ENCODE measurements at places on chromosomes 7 and 10. TPM values are rescaled to one million over a fixed set of nuclear protein-coding genes. Genes with fewer than 3 reads are reported as not detected.
A peak's percentile ranks its signal among the peaks of the same experiment; 100 is the strongest.

Gene GIMAP7
- polyA plus RNA-seq, result 2.2 TPM

Gene C10orf53
- polyA plus RNA-seq, result not detected

Gene XRCC2
- 1.2 TPM for polyA plus RNA-seq

Gene CPVL
- polyA plus RNA-seq, result 9.4 TPM

Gene ELFN1
- 1.2 TPM for polyA plus RNA-seq

DNA sequence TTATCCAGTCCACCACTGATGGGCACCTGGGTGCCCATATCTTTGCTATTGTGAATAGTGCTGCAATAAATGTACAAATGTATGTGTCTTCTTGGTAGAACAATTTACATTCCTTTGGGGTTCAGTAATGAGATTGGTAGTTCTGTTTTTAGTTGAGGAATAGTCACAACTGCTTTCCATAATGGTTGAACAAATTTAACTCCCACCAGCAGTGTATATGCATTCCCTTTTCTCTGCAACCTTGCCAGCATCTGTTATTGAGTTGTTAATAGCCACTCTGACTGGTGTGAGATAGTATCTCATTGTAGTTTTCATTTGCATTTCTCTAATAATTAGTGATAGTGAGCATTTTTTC lies 27.8 kb downstream of the COA1 start:
- DNase-seq, result no peak

- no peak for DNase-seq
Observed at GRCh38 chr7:82071468-82071867, 301.6 kb upstream of the HGF start.

DNA sequence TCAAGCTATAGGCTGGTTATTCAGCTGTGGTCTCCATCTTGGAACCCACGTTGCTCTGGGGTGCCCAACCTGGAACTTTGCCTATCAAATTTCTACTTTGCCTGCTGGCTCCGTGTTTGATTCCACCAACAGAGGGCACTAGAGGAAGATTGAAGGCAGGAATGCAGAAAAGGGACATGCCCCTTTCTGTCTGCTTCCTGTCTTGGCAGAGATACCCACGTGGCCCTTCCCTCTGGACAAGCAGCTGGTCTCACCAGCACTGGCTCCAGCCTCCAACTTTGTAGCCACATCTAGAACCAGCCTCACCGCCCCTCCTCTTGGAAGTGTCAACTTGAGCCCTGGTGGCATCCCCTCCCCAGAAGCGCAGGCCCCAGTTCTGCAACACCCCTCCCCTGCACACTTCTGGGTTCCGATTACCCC lies 52.1 kb upstream of the ZNF438 start:
- no peak for DNase-seq

DNA sequence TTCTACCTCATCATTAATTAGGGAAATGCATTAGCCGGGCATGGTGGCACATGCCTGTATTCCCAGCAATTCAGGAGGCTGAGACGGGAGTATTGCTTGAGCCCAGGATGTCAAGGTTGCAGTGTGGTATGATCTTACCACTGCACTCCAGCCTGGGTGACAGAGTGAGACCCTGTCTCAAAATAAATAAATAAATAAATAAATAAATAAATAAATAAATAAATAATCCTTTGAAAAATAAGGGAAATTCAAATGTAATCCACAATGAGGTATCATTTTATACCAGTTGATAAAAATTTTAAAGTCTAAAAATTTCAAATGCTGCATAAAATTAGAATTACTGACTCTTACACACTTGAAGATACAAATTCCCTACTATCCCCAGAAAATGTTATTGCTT lies 334.3 kb downstream of the ADK start:
- DNase-seq, result no peak

DNA sequence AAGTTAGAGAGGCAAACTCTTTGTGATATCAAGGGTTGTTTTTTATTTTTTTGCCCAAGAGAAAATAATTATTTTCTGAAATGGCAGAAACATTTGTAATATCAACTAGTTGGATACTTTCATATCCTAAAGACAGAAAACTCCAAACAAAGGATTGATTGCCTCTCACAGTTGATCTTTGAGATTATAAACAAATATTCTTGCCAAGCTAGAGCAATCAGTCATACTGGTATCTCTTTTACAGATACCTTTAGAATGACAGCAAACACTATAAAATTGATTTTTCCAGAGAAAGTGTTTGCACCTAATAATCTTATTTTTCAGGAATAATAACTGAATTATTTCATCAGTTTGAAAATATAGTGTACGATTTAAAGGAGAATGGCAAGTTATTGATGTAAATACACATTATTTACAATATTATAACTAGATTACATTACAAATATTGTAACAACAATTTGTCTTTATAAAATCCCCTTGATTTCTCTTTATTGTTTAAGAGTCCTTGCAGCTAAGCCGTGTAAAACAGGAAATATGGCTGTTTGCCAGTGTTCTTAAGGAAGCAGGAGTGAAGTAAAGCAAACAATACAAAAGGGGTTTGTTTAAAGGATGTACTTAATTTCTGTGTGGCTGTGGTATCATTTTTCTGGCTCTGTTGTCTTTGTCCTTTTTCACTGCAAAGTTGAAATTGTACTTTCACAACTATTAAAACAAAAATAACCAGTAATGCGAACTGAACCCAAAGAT lies 58.4 kb downstream of the MAPK8 start:
- DNase-seq, result peak; percentile 23

GRCh38 chr7:77696643-77697534 lies 630 bp downstream of the RSBN1L start:
- peak; percentile 80 for DNase-seq

- no peak for DNase-seq
Observed at GRCh38 chr7:157926107-157926506, 589.3 kb downstream of the DNAJB6 start.

DNA sequence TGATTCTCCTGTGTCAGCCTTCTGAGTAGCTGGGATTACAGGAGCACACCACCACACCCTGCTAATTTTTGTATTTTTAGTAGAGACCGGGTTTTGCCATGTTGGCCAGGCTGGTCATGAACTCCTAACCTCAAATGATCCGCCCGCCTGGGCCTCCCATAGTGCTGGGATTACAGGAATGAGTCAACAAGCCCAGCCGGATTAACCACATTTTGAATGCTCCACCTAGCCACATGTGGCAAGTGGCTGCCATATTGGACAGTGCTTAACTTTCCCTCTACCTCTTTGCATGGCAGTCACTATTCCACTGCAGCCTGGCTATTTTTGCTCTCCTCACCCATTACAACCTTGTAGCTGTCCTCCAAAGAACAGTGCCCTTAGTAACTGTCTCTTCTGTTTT lies 160.1 kb downstream of the GATA3 start:
- DNase-seq, result no peak

- no peak for DNase-seq
Observed at GRCh38 chr7:90472805-90473540, 3.5 kb downstream of the PTTG1IP2 start.

GRCh38 chr10:30063099-30063498 lies 3.7 kb upstream of the JCAD start:
- DNase-seq, result no peak

GRCh38 chr10:4736183-4736582 lies 89.8 kb upstream of the AKR1E2 start:
- DNase-seq, result no peak

GRCh38 chr7:5424749-5425506 lies 1.3 kb upstream of the TNRC18 start:
- DNase-seq, result no peak

GRCh38 chr10:22932626-22933370 lies 4.9 kb downstream of the ARMC3 start:
- DNase-seq, result no peak

GRCh38 chr10:120508393-120508792 lies 51.4 kb downstream of the PLPP4 start:
- no peak for DNase-seq

- no peak for DNase-seq
Observed at GRCh38 chr7:30699706-30700495, 17.6 kb upstream of the CRHR2 start.

DNA sequence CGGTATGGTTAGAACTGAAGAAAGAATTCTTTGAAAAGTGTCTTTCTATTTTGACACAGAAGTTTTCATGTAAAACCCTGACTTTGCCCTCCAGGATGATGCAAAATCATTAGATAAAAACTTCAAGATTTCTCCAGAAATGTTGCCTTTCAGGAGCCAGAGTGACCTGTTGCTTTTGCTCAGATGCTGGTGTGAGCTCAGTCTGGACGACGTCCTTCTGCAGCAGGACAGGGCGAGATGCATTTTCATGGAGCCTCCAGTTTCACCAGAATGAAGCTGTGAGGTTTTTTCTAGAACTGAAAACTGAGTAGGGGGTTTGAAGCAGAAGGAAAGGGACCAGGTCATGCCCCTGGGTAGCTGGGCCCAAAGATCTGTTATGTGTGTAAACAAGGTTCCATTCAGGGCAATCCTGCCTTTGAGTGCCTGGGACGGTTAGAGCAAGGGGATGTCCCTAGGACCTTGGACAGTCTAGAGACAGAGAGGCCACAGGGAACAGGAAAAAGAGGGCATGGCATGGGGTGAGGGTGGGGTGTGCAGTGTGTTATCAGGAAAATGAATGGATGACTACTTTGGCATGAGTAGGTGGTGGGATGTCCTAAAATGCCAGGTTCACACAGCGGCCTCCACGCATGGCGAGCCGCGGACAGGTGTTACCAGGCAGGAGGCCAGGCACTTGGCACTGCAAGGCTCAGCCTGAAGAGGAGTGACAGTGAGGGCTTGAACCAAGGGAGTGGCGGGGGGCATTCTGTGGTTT lies 356.3 kb downstream of the CXCL12 start:
- no peak for DNase-seq

GRCh38 chr10:5565671-5566581 lies 41.2 kb downstream of the CALML3 start:
- DNase-seq, result no peak

DNA sequence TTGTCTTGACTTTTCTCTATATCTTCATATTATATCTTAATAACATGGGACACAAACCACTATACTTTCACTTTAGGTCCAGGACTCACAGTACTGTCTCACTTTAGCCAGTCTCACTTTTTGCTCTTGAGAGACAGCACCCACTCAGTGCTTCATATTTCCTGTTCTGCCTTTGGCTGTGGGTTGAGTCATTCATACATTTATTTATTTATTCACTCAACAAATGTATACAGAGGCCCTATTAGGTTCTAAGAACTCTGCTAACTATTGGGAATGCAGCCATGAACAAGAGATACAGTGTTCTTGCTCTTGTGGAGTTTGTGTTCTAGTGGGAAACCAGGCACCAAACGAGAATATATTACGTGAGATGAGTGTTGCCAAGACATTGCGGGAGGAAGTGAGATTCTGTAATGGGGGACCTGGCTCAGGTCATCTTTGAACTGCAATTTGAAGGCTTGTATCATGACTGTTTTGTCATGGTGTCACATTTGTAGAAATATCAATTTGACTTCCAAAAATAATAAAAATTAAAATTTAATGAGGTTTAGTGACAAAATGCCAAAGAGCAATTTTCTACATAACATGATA lies 190.1 kb downstream of the SDHAF3 start:
- DNase-seq, result peak; percentile 9

DNA sequence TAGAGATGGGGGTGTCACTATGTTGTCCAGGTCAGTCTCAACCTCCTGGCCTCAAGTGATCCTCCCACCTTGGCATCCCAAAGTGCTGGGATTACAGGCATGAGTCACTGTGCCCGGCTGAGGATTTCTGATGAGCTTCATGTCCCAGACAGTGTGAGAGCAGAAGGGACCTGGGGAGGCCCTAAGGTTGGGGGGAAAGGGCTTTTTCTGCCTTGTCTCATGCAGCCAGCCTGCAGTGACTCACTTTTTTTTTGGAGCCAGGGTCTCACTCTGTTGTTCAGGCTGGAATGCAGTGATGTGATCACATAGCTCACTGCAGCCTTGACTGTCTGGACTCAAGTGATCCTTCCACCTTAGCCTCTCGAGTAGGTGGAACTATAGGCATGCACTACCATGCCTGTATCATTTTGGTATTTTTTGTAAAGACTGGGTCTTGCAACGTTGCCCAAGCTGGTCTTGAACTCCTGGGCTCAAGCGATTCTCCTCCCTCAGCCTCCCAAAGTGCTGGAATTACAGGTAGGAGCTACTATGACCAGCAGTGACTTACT lies 14.6 kb downstream of the COL26A1 start:
- no peak for DNase-seq

- no peak for DNase-seq
Observed at GRCh38 chr7:109462171-109462570, 892.5 kb downstream of the DNAJB9 start.

DNA sequence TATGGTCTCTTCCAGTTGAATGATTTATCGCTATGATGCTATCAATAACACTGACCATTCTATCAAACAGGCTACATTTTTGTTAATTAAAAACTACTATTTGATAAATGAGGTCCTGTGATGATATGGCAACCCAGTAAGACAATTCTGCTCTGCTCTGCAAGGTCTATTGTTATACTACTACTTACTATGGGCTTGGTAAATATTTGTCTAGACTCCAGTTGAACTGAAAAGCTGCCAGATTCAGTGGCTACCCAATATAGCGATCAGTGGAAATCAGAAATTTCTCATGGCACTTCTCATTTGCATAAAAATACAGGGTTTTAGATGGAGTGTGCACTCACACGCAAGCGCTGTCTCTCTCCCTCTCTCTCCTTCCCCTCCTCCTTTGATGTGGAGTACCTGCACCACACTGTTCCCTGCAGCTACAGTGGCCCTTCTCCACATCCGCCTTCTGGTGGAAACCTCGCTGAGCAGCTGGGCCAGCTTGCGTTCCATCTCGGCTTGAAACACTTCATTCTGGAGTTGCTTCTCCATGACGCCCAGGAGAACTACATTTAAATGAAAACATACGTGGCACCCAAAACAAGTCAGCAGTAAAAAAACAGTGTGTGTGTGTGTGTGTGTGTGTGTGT lies 77.9 kb downstream of the KIAA1549 start:
- DNase-seq, result no peak

DNA sequence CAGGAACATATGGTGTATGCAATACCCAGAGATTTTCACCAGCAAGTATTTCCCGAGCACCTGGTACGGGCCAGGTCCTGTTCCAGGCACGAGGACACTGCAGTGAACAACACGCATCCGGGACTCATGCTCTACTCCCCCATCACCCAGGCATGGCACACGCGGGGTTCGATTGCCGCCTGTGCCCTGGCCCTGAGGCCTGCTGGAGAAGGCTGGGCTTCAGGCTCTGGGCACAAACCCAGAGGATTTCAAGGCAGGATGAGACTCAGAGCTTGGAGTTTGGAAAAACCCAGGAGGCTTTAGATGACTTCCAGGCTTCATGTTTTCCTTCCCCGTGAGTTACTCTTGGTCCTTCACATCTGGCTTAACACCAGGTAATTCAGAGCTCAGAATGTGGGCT lies 143.5 kb downstream of the NEURL1 start:
- no peak for DNase-seq

GRCh38 chr7:69457595-69458504 lies 140.4 kb upstream of the AUTS2 start:
- DNase-seq, result peak; percentile 67

- DNase-seq, result no peak
Observed at GRCh38 chr7:50620433-50620832, 55.2 kb upstream of the DDC start.
